ENCODE measurements at places on chromosomes 6 and 20.

DNA sequence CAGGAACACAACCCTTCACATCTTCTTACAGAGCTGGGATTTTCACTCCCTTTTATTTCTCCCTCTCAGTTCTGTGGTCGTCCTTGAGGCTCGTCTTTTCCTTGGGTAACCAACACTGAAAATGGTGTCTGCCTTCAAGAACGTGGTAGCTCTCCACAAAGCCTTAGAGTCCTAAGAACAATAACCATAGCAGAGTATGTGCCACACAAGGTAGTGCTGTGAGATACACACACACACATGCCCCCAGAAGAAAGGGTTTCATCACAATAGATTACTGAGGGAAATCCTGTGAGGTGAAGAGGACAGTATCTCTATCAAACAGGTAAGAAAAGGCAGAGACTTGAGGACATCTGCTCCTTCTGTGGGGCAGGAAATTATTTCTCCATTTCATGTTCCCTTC lies 104.8 kb upstream of the HDAC2 start:
- DNase-seq, result no peak

DNA sequence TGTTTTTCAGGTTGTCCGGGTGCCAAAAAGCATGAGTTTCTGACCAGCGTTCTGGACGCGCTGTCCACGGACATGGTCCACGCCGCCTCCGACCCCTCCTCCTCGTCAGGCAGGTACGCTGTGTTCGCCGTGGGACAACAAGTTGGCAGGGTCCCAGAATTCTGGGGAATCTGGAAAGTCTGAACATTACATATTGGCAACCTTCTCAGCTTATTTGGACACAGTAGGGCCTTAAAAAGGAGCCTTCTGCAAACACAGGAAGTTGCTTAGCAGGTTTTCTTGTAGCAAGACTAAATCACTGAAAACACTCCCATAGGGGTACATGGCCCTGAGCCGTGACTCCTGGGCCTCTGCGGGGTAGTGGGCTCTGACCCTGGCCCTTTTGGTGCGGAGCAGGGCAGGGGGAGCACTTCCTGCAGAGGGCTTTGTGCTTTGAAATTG lies 209.7 kb downstream of the SMOC2 start:
- no peak for DNase-seq

- DNase-seq, result no peak
Measured at GRCh38 chr6:167428664-167429333, 103.9 kb downstream of the TTLL2 start.

- DNase-seq, result no peak
Measured at GRCh38 chr6:41257369-41258195, 28.9 kb downstream of the TREM1 start.

DNA sequence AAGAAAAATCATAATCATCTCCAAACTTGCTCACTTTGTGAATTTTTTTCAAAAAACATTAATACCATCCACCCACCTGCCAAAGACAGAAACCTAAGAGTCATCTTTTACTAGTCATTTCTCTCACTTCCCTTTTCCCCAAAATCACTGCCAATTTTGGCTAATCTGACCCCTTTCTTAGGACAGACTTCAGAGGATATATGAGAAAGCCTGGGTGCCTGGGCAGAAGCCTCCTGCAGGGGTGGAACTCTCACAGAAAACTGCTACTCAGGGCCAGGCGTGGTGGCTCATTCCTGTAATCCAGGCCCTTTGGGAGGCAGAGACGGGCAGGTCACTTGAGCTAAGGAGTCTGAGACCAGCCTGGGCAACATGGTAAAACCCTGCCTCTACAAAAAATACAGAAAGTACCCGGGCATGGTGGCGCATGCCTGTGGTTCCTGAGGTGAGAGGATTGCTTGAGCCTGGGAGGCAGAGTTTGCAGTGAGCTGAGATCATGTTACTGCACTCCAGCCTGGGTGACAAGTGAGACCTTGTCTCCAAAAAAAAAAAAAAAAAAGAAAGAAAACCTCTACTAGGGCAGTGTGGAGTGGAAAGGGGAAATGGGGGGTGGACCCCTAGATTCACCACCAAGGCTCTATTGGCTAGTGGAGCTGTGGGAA lies 3.8 kb downstream of the DEK start:
- DNase-seq, result no peak

GRCh38 chr6:119234941-119235340 lies 114.6 kb downstream of the MAN1A1 start:
- no peak for DNase-seq

GRCh38 chr20:10132387-10132786 lies 86.2 kb upstream of the SNAP25 start:
- DNase-seq, result no peak
